Mucosa of gallbladder (tissue), 1 donor: ENCODE measurements at places on chromosomes 6 and 20. TPM values are rescaled to one million over a fixed set of nuclear protein-coding genes. Genes with fewer than 3 reads are reported as not detected.

DNA sequence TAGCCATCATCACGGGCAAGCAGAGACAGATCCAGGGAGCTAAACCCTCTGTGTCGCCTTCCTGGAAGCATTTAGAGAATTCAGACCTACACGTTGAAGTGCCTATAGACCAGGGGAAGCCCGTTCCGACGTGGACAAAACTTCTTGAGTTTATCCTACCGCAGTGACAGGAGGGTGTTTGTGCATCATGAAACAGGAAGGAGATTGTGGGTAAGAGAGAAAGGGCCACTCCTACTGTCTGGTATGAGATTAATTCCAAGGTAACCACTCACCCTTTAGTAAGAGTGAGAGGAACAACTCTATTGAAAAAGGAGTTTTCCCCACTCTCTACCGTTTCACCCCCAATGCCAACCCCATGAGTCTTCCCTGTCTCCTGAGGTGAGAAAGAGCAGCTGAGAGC is 133.7 kb downstream of the TFAP2C start:
- no peak for DNase-seq

DNA sequence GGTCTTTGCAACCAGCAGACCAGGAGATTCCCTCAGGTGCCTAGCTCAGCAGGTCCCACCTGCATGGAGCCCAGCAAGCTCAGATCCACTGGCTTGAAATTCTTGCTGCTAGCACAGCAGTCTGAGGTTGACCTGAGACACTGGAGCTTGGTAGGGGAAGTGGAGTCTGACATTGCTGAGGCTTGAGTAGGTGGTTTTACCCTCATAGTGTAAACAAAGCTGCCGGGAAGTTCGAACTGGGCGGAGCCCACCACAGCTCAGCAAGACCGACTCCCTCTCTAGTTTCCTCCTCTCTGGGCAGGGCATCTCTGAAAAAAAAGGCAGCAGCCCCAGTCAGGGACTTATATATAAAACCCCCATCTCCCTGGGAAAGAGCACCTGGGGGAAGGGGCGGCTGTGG is 34.3 kb downstream of the PRSS35 start:
- no peak for DNase-seq

Gene EYA2
- total RNA-seq = 2.1 TPM

DNA sequence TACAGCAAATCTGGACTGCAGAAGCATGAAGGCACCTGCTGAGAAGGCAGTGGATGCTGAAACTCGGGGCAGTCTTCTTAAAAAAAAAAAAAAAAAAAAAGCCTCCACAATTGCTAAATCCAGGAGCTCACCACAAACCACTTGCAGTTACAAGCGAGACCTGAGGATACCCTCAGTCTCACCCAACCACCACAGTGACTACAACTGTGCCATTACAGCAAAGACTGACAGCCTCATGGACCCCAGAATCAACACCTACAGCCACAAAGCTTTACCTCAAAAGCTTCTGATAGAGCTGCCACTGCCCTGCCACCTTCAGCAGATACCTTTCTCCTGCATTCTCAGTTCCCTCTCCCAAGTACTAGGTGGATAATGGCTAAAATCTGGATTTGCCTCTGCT is 9.0 kb downstream of the COL21A1 start:
- no peak for DNase-seq

DNA sequence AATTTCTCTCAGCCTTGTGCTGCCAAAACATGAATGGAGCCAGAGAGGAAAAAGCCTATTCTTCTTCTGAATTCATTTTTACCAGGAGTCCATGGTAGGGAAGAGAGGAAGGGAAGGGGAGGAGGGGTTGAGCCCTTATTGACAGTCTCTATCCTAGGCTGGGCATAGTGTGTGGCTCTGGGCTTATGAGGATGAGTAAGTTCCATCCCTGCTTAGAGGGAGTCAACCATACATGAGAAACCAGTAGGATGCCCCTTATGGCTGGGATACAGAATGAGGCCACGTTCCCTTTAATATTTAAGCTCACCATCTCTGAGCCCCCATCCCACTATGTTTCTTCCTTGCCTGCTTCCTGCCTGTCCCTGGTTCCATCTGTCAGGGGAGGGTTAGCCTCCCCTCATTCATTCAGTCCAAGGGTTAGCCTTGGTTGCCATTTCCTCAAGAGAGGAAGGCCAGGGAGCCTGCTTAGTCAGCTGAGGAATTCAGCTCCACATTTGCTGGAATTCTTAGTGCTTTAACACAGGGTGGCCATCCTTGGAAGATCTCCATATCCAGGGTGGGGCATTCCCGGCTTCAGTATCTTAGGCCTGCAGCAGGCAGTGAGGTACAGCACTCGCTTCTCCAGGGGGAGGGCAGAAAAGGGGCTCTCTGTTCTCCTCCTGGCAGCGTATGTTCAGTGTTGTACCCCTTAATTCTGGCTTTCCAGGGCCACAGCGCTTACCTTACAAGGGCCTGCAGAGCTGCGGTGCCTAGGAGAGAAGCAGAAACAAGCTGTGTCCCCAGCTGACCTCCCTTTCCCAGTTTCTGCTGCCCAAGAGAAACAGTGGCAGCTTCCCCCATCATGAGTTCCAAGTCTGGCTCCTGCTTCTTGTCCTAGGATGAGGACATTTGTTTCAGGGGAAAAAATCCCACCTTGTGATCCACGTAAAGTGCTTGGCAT is 12.5 kb downstream of the SIRT5 start:
- DNase-seq = no peak

GRCh38 chr6:43257367-43258145 is 14.3 kb downstream of the TTBK1 start:
- DNase-seq = no peak

GRCh38 chr6:72916298-72916697 is 294.4 kb downstream of the KCNQ5 start:
- no peak for DNase-seq

DNA sequence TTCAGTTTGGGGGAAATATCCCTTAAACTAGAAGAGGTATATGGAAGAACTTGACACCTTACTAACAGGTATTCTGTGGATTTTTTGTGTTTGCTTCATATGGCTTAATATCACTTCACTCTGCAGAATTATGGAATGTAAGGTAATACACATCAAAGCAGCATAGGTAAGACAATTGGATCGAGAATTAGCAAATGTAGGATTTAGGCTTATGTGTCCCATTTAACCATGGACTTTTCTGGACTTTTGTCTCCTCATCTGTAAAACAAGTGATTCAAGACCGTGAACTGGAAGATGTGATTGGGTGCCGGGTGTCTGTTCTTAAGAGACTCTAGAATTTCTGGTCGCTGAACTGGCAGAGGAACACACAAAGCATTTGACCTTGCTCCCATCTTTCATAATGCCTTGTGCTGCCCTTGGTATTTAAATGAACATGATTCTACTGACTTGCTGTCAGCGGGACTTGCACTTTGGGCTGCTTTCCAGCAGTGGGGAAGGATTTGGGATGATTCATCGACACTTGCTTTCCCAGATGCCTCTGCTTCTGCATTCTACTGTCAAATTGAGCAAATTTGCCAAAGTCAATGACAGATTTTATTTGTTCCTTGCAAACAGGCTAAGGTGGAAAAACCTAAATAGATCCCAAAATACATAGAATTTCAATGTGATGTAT is 199.8 kb downstream of the PLCB1 start:
- no peak for DNase-seq

GRCh38 chr20:57257701-57258453 is 8.6 kb downstream of the BMP7 start:
- DNase-seq = no peak

DNA sequence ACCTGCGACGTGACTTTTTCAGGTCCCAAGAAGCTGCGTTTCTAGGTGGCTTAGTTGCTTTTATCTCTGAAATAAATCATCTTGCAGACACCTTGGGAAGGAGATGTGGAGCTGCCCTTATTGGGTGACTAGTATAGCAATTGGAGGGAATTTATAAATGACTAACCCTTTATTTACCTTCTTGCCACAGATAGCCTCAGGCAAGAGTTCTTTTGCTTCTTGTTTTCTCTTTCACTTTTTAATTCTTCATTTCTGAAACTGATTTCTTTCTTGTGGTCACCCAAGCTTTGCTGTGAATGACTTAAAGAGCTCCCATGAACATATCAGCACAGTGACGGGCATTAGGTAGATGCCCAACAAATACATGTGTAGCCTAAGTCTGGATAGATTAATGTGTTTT is 3.0 kb downstream of the ADGRF4 start:
- DNase-seq = no peak

Gene GNMT
- 0.52 TPM for total RNA-seq

Gene RPP40
- total RNA-seq = 3.2 TPM

Gene CLPSL1
- total RNA-seq = 0.49 TPM
